ENCODE measurements at places on chromosomes 6 and 20.

DNA sequence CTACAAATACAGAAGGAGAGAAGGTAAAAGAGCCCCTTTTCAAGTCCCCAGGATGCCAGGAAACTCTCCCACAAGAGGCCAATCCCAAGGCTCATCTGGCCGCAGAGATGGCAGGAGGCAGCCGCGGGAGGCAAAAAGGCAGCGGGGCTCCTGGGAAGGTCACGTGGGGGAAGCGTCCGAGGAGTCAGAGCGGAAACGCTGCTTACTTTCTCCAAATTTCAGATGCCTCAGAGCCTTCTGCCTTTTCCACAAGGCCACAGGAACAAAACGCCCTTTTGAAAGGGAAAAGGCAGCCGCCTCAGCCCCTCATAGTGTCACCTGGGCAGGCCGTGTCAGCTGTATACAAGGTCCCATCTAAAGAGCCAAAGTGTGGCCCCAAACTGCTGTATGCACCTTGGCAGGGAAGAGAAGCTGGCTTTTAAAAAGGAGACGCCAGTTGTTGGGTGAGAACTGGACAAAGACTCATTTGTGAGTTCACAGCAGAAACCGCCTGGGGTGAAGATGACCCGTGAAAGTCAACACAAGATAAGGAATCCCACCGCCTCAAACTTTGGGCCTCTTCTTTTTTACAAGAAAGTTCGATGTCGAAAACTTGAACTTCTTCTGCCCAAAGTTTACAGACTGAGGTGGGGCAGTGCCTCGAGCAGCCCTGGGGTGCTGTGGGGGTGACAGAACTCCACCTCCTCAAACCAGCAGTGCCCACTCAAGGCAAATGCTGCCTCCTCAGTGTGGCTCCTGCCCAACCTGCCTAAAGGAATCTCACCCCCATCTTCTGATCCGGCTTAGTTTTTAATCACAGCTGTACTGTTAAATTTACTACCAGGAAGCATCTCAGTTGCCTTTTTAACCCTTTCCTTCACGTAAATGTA lies 45.4 kb downstream of the EZR start:
- DNase-seq = peak; percentile 70

DNA sequence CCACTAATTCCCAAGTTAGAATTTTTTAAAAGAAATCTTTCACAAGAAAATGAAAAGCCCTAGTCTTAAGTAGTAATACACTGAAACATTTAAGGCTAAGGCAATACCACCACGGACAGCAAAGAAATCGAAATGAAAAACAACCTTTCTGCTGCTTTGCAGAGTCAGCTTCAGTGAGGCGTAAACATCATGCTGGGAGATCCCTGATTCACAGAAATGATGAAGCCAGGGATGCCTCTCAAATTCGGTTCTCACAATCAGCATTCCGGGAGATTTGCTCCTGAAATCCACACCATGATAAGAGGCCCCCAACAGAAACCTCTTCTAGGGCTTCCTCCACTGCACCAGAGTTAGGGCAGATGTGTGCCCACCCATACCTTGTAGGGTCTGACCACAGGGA lies 18.6 kb downstream of the RRBP1 start:
- peak; percentile 78 for DNase-seq

DNA sequence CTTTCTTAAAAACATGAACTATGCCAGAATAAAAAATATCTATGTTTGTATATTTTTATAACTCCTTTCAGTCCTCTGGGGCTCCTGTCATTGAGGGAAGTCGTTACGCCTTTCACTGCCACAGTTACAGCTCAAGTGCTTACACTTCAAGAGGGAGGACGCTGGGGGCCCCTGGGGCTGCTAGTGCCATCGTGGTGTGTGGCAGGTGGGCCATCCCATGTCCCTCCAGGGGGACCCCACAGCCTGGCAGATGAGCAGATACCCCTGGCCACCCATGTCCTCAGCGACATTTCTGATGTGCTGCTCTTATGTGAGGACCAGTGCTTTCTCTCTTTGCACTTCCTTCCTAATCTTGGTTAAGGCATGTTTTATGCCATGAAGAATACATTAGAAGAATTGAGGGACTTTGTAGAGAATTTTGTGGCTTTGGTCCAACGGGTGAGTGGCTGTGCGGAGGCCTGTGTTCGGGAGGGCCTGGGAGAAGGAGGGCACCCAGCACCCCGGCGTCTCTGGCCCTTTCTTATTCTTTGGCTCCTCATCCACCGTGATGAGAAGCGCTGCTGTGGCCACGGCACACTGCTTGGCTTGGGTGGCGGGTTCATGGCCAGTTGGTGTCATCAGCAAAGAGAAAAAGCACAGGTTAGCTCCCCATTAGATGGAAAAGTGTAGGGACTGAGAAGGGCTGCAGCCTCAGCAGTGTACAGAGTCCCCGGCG lies 38.3 kb upstream of the SYNJ2 start:
- DNase-seq = no peak

GRCh38 chr6:55469951-55470366 lies 109.0 kb downstream of the HMGCLL1 start:
- peak; percentile 70 for DNase-seq

GRCh38 chr20:2658414-2659354 lies 5.3 kb downstream of the IDH3B start:
- no peak for DNase-seq

DNA sequence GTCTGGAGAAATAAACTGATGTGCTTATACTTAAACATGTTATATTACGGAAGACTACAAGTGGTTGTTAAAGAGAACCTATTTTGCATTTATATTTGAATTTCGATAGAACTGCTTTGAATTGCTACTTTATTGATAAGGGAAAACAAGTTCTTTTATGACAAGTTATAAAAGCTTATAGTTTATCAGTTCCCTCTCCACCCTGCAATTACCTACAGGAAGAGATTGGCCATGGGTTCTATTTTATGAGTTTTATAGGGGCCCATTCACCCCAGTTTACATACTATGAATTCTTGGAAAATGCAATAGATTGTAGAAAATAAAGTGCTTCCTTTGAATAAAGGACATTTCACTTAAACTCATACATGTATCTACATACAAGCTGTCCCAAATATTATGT lies 144.4 kb downstream of the AHI1 start:
- no peak for DNase-seq

- DNase-seq = no peak
Observed at GRCh38 chr6:40315060-40315459, 272.1 kb downstream of the LRFN2 start.

- DNase-seq = no peak
Observed at GRCh38 chr6:33566182-33567084, 13.6 kb downstream of the BAK1 start.

- no peak for DNase-seq
Observed at GRCh38 chr6:73064266-73064665, 161.0 kb downstream of the KHDC1L start.

GRCh38 chr20:8647961-8648441 lies 420.9 kb upstream of the PLCB4 start:
- DNase-seq = no peak

DNA sequence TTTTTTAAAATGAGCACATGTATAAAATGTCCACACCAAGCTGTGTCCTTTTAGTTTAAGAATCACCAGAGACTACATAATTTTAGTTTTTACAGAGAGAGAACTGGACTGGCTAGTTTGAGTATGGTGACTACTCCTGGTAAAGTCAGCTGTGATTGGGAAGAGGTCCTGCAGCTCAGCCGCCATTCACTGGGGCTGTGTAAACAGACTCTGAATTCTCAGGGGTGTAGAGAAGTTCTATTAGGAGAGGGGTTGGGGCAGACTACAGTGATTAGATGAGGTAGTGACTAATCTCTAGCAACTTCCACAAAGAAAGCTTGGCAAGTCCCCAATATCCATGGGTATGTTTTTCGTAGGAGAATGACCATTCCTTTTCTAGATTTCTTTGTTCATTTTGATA lies 341.2 kb upstream of the MAP3K7 start:
- DNase-seq = no peak

- no peak for DNase-seq
Observed at GRCh38 chr20:836190-836589, 2.7 kb downstream of the FAM110A start.

GRCh38 chr20:17690144-17690543 lies 8.1 kb upstream of the RRBP1 start:
- DNase-seq = no peak

DNA sequence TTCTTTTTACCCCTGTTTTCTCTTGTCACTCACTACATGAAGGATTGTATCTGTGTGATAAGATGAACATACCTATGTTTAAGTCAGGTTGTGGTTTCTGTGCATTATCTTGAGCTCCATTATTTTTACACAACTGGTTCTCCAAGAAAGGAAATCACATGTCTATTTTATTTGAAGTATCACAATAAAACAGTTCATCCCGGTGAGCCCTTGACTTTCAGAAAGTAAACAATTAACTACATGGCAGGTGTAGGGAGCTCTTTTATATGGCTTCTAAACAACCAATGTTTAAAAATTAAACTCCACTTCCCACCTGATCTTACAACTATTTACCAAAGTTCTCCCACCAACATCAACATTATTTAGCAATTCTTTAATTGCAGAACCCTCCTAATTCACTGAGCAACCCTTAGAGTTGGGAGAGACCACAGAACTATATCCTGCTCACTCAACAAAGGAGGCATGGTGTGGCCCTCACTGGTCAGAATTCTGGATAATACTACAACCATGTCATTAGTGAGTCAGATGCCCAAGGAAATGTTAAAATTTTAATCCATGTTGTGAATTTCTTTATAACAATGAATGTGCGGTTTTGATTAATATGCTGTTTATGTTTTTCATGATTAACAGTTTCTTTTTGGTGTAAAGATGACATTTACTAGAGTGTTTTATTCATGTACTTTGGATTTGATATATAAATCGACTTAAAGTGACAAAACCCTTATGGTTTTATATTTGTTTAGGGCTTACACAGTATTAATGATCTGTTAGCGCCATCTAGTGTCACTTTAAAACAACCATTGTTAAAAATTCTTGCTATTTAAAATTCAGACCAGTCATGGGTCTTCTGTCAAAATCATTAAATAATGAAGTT lies 50.0 kb upstream of the SCGN start:
- DNase-seq = peak; percentile 80

DNA sequence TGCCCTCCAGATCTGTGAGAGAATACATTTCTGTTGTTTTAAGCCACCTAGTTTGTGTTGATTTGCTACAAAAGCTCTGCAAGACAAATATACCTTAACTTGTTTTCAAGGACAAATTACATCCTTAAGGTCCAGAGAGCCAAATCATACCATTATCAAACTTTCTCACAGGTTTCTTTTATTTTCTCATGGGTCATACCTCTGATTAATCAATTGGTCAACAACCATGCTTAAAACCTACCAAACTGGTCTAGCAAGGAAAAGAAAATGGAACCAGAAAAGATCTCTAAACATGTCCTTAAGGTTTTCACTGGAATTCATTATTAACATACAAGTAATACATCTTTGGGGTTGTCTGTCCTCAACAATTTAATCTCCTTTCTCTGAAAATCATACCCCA lies 535.0 kb downstream of the CD83 start:
- DNase-seq = no peak

DNA sequence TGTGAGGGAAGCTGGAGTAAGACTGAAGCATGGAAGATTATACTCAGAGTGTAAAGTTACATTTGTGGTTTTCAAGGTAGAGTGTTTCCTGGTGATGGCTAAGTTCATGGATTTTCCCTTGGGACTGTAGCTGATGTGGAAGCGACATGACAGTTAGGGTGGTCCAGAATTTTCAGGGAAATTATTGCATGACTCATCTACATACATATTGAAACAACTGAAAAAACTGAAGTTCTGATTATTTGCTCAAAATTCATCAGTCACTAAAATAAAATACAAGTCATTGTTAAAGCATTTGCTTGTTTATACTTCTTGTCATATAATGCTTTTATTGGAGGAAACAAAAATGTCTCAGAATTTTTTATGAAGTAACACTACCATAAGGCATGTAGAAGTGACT lies 700.0 kb downstream of the RFPL4B start:
- peak; percentile 35 for DNase-seq

DNA sequence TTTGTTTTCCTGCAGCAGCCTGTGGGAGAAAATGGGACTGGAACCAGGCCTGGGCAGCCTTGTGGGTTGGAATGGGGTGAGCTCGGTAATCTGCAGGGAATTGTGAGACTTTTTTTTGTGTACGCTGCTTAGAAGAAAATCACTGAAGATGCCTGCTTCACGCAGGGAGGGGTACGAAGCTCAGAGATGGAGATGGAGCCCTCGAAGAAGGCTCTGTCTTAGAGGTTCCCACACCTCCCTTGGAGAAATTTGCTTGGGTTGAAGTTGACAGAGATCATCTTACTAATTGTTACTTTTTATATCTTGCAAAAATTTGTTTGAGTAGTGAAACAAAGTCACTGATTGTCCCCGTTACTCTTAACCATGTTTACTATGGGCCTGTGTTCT lies 894 bp downstream of the PYGB start:
- DNase-seq = no peak

DNA sequence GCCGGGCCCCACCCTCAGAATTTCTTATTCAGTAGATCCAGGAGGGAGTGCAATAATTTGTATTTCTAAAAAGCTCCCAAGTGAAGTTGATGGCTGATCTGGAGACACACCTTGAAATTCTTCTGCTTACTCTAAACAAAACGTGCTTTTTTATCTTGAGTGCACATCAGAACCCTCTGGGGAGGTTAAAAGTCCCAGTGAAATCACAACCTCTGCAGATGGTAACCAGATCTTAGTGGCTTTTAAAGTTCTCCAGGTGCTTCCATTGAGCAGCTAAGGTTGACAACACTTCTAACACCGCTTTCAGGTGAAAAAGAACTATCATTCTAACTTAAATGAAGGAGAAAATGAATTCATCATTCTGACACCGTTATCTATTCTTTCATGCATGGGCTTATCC lies 45.6 kb upstream of the ESR1 start:
- no peak for DNase-seq

DNA sequence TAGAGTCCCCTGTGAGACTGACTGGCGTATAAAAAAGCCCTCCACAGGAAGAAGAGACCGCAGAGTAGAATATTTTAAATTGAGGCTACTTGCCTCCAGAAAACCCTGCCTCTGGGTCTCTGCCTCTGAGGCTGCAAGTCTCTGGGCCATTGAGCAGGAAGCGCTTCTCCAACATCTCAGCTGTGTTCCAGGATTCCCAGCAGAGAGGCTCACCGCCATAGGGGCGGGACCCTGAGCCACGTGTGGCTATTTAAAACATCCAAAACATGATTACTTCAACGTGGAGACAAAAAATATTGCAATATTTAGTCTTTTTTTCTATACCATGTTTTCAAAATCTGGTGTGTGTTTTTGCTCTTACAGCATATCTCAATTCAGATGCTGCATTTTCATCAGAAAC lies 59.4 kb downstream of the GNAS-AS1 start:
- no peak for DNase-seq

DNA sequence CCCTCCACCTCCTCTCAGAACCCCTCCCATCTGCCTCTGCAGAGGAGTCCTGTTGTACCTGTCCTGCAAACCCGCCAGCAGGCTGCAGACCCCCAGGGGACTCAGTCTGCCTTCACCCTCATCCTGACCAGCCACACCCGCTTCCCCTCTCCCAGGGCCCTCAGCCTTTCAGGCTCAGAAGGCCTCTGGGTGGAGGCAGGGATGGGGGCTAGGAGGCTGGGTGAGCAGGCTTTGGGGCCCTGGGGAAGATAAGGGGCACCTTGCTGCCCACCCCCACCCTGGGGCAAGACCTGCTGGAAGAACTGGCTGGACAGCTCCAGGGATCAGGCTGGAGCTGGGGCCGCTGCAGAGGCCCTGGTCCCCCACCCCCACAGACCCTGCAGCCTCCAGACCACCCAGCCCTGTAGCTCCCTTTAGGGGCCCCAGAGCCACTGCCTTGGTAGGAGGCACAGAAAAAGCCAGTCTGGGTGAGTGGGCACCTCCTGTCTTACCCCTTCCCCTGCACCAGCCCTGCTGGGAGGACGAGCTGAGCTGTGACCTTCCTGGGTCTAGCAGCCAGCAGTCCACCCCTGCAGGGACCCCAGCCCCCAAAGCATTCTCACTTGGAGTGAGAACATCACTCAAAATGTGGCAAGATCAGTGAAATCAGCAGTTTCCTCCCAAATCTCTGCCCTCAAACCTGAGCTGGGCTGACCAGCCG lies 5.2 kb downstream of the TEAD3 start:
- no peak for DNase-seq

Measured in choroid plexus epithelial cell (primary cell).